Osteoblast (primary cell): ENCODE measurements at places on chromosomes 2 and 18. TPM values are rescaled to one million over a fixed set of nuclear protein-coding genes. Genes with fewer than 3 reads are reported as not detected.

DNA sequence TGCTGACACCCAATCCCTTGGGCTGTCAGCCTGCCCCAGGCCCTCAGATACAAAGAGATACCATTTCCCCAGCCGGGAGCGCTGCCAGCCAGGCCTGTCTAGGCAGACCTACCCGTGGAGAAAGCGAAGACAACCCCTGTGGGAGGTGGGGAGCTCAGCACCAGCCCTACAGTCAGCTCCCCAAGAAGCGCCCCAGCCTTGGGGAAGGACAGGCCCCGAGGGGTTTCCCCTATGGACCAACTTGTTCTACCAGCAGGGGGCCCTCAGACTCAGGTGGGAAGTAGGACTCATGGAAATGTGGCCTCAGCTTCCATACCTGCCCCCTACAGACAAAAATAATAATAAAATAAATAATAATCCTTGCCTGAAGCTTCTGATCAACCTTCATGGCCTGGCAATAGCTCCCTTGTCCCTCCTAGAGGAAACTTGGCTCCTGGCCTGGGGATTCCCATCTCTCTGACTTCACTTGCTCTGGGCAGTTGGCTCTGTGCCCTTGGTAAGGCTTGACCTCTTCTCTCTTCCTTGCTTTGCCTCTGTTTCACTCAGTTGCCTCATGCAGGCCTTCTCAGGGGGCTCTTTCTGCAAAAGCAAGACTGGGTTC, 7.0 kb downstream of the SLC35F6 start:
- H3K27me3 ChIP-seq: no peaks in the 10 kb centered on the region
- no peak overlapping the region for H3K4me3 ChIP-seq
- peak; percentile 90 for DNase-seq
- peaks cover 19% of the 10 kb centered on the region for H3K36me3 ChIP-seq
- peaks cover 22% of the 10 kb centered on the region for H3K4me1 ChIP-seq

GRCh38 chr2:151882786-151883445, 54.7 kb upstream of the ARL5A start:
- H3K27me3 ChIP-seq: no peaks in the 10 kb centered on the region
- no peak overlapping the region for H3K27ac ChIP-seq
- DNase-seq: peak; percentile 23
- H3K4me1 ChIP-seq: no peaks in the 10 kb centered on the region
- no peaks in the 10 kb centered on the region for H3K36me3 ChIP-seq

DNA sequence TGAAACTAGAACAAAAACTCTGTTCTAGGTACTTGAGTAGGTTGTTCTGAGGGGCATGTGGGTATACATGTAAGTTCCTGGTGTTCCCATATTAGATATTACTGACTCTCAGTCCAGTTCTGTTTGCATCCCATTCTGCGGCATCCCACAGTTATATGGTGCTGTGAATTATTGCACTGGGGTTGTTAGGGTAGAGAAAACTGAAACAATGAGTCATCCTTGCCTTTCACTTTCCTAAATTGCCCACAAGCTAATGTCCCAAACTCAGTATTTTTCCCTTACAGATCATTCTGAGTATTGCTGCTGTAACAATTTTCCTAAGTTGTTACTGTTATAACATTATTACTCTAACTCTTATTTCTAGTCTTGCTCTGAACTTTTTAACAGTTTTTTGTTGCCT, 3.0 kb downstream of the WDR75 start:
- H3K27ac ChIP-seq: peak overlapping the region; percentile 17
- DNase-seq: no peak
- H3K36me3 ChIP-seq: peaks cover 26% of the 10 kb centered on the region
- H3K27me3 ChIP-seq: no peaks in the 10 kb centered on the region
- no peak overlapping the region for H3K4me3 ChIP-seq

GRCh38 chr18:12036201-12036751, 55.0 kb downstream of the IMPA2 start:
- H3K36me3 ChIP-seq: no peaks in the 10 kb centered on the region
- H3K27ac ChIP-seq: no peak overlapping the region
- DNase-seq: no peak
- no peaks in the 10 kb centered on the region for H3K27me3 ChIP-seq
- H3K4me1 ChIP-seq: peaks cover 25% of the 10 kb centered on the region
- no peak overlapping the region for H3K4me3 ChIP-seq

DNA sequence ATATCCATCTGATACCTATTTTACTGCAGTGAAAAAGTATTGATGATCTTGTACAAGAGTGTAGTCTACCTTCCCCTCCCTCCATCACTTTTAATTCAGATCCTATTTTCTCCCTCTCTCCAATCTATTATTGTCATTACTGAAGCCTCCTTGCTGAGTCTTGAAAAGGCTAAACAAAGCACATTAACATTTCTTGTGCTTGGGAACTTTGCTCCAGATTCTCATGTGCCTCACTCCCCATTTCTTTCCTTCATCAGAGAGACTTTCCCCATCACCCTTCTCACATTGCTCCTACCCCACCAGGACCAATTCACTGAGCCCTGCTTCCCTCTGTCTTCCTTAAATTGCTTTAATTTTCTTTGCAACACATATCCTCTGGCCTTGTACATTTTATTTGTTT, 736.2 kb upstream of the GCFC2 start:
- no peaks in the 10 kb centered on the region for H3K4me1 ChIP-seq
- H3K27me3 ChIP-seq: no peaks in the 10 kb centered on the region
- no peak overlapping the region for H3K4me3 ChIP-seq
- H3K36me3 ChIP-seq: no peaks in the 10 kb centered on the region

DNA sequence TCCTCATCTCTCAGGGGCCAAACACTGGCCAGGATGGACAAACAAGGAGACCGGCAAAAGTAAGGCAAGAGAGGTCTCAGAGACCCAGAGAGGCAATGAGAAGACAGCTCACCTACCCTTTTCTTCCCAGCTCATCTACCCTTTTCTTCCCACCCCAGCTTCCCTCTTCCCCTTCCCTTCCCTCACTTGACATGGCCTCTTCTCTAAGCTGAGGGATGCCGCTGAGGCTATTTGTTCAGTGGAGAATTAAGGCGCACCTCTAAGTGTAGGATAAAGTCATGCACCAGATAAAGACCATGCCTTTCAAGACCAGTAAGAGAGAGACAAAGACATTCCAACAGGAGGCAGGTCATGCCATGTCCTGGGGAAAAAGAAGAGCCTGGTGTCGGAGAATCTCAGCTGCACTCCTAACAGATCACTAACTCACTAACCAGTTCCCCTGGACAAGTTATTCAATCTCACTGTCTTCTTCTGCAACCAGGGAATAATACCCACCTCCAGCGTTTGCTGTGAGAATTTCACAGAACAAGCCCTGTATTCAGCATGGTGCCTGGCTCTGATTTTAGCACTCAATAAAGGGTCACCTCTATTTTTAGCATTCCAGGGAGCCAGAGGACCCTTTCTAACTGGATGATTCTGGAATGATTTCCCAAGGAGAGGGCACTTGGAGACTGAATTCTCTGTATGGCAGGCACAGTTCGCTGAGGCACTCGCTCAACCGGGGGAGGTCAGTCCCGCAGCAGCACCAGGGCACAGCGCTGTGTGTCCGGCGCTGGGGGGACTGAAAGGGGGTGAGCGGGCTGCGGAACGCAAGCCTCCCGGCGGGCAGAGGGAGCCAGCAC, 3.0 kb upstream of the FOSL2 start:
- H3K4me1 ChIP-seq: peaks cover 29% of the 10 kb centered on the region
- H3K36me3 ChIP-seq: peaks cover 3% of the 10 kb centered on the region
- no peaks in the 10 kb centered on the region for H3K27me3 ChIP-seq
- H3K4me3 ChIP-seq: peak overlapping the region; percentile 90

DNA sequence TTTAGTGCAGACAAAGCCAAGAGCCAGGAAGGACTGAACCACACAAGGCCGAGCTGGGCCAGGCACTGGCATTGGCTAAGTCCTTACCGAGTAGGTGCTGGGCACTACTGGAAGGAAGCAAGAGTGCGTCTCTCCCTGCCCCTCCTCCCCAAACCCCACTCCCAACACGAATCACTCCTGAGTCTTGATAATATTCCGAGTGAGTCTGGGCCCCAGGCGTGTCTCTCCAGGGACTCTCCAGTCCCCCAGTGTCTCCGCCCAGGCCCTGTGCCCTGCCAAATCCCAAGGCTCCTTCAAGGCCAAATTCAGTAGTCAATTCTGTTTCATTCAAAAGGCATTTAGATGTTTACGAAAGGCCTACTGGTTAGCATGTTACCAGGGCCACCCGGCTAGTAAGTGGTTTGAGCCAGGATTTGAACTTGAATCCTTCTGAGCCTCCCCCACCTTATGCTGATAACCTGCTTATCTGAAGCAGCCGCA, 82.8 kb downstream of the GLI2 start:
- peak overlapping the region; percentile 72 for H3K27ac ChIP-seq
- peaks cover 36% of the 10 kb centered on the region for H3K4me1 ChIP-seq
- DNase-seq: peak; percentile 99

- H3K27ac ChIP-seq: no peak overlapping the region
- H3K4me1 ChIP-seq: peaks cover 12% of the 10 kb centered on the region
- DNase-seq: no peak
- H3K36me3 ChIP-seq: peaks cover 24% of the 10 kb centered on the region
- H3K27me3 ChIP-seq: no peaks in the 10 kb centered on the region
- no peak overlapping the region for H3K4me3 ChIP-seq
Measured at GRCh38 chr2:86617738-86618137, 5.9 kb downstream of the RNF103 start.

- no peak for DNase-seq
- no peaks in the 10 kb centered on the region for H3K27me3 ChIP-seq
- H3K4me1 ChIP-seq: no peaks in the 10 kb centered on the region
- no peaks in the 10 kb centered on the region for H3K36me3 ChIP-seq
- no peak overlapping the region for H3K4me3 ChIP-seq
Measured at GRCh38 chr2:208454861-208455260, 48.3 kb downstream of the PTH2R start.

DNA sequence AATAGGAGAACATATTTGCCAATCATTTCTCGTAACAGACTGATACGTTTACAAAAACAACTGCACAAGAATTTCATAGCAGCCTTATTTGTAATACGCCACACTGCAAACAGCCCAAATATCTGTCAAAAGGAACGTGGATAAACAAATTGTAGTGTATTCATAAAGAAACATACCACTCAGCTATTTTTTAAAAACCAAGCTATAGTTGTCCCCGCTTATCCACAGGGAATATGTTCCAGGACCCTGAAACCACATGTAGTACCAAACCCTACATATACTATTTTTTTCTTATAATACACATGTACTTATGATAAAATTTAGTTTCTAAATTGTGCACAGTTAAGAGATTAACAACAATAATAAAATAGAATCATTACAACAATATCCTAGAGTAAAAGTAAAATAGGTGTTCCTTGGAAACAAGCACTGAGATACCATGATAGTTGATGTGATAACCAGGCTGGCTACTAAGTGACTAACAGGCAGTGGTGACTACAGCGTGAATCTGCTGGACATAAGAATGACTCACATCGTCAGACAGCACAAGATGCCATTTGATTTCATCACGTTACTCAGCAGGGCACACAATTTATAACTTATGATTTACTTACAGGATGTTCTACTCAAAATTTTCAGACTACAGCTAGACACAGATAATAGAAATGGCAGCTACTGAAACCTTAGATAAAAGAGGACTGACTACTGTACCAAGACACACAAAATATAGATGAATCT, 367.4 kb downstream of the NCKAP5 start:
- peak overlapping the region; percentile 38 for H3K4me3 ChIP-seq
- H3K27ac ChIP-seq: peak overlapping the region; percentile 94
- no peaks in the 10 kb centered on the region for H3K27me3 ChIP-seq
- no peaks in the 10 kb centered on the region for H3K36me3 ChIP-seq
- H3K4me1 ChIP-seq: peaks cover 23% of the 10 kb centered on the region

- peak overlapping the region; percentile 85 for H3K27ac ChIP-seq
- no peaks in the 10 kb centered on the region for H3K27me3 ChIP-seq
- H3K36me3 ChIP-seq: no peaks in the 10 kb centered on the region
- DNase-seq: peak; percentile 69
Measured at GRCh38 chr18:427005-427404, 73.5 kb downstream of the COLEC12 start.

DNA sequence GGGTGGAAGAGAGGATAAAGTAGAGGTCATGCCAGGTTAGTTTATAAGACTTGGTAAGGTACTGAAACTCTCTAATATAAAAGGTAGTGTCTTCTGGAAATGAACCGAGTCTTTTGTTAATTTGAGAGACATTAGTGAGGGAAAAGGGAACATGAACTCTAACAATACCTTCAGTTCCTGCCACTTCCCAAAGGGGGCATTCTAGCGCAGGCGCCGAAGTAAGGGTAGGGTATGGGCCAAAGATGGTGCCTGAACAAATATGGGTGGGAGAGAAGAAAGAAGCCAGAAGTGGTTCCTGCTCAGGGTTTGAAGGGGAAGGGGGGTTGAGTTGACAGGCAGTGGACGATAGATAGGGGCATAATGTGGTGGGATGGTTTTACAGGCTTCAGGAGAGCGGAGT, 10.1 kb upstream of the REG1B start:
- DNase-seq: no peak
- H3K36me3 ChIP-seq: no peaks in the 10 kb centered on the region
- H3K4me1 ChIP-seq: no peaks in the 10 kb centered on the region
- H3K4me3 ChIP-seq: no peak overlapping the region

GRCh38 chr2:230498506-230499107, 82.6 kb downstream of the SP100 start:
- H3K27me3 ChIP-seq: no peaks in the 10 kb centered on the region
- no peaks in the 10 kb centered on the region for H3K4me1 ChIP-seq
- no peak overlapping the region for H3K4me3 ChIP-seq
- no peak overlapping the region for H3K27ac ChIP-seq
- DNase-seq: no peak

DNA sequence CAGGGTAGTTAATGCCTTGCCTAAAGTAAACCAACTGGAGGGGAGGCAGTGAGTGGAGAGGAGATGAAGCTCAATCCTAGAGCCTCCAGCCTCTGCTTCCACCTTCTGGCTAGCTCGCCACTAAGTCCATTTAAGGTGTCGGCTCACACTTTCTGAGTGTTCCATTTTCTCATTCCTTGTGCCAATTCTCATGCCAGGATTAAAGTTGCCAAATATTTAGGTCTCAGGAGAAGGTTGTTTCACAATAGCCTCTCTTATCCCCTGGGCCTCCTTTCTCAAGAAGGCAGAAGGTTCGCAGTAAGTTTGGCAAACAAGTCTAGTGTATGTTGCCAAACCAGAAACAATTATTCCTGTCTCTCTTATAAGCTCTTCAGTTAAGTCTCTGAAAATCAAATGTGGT, 57.2 kb downstream of the TACR1 start:
- DNase-seq: no peak
- no peaks in the 10 kb centered on the region for H3K36me3 ChIP-seq
- no peak overlapping the region for H3K4me3 ChIP-seq
- no peak overlapping the region for H3K27ac ChIP-seq

GRCh38 chr2:175049661-175050060, 44.5 kb upstream of the CHN1 start:
- H3K27me3 ChIP-seq: no peaks in the 10 kb centered on the region
- H3K4me3 ChIP-seq: no peak overlapping the region
- no peaks in the 10 kb centered on the region for H3K4me1 ChIP-seq
- no peak for DNase-seq
- H3K27ac ChIP-seq: no peak overlapping the region

POTEI gene
- total RNA-seq: not detected in 2 replicates

DLGAP1 gene
- total RNA-seq: not detected in 2 replicates

GNLY gene
- total RNA-seq: not detected in 2 replicates

MDH1 gene
- total RNA-seq: 122 and 132 TPM in 2 replicates

CCDC148 gene
- 1.8 and 2.1 TPM in 2 replicates for total RNA-seq

GPC1 gene
- total RNA-seq: 44.8 and 54.3 TPM in 2 replicates

ERFE gene
- 0.88 and 1.8 TPM in 2 replicates for total RNA-seq

POTEC gene
- total RNA-seq: 0.29 and 0.36 TPM in 2 replicates

ESCO1 gene
- 19.9 and 21.2 TPM in 2 replicates for total RNA-seq

ANKRD44 gene
- total RNA-seq: 44.5 and 56.3 TPM in 2 replicates

SCYGR4 gene
- total RNA-seq: not detected in 2 replicates

GLI2 gene
- 3.8 and 10.1 TPM in 2 replicates for total RNA-seq

PID1 gene
- 9.8 and 11.8 TPM in 2 replicates for total RNA-seq

POLR1B gene
- total RNA-seq: 10.5 and 10.9 TPM in 2 replicates
